ENCODE measurements at places on chromosomes 3 and 15. TPM values are rescaled to one million over a fixed set of nuclear protein-coding genes. Genes with fewer than 3 reads are reported as not detected.

Gene ROPN1B
- polyA plus RNA-seq, result not detected

Gene IGSF11
- not detected for polyA plus RNA-seq

Gene VIPR1
- 0.69 TPM for polyA plus RNA-seq

Gene APEH
- polyA plus RNA-seq, result 73.4 TPM

Gene ZNF80
- not detected for polyA plus RNA-seq

Gene MESP2
- polyA plus RNA-seq, result not detected

Gene ADAMTS9
- not detected for polyA plus RNA-seq

Gene CASR
- not detected for polyA plus RNA-seq

Gene GOLGA6L26
- polyA plus RNA-seq, result not detected

Gene BLM
- 6.5 TPM for polyA plus RNA-seq

Gene SYNM
- polyA plus RNA-seq, result not detected

Gene SGO1
- 11.5 TPM for polyA plus RNA-seq

Gene HTR3E
- not detected for polyA plus RNA-seq

Gene PCOLCE2
- not detected for polyA plus RNA-seq

Gene ONECUT1
- not detected for polyA plus RNA-seq

Gene GCHFR
- polyA plus RNA-seq, result 39.6 TPM

Gene CMTM8
- polyA plus RNA-seq, result 0.53 TPM

Gene STXBP5L
- polyA plus RNA-seq, result not detected

Gene TSEN2
- 6.6 TPM for polyA plus RNA-seq

Gene LYZL4
- not detected for polyA plus RNA-seq
